ENCODE measurements at places on chromosomes 4 and X.

- no peak for DNase-seq
Measured at GRCh38 chr4:81003597-81004111, 26.9 kb upstream of the BMP3 start.

GRCh38 chr4:53012738-53013137 lies 150.6 kb downstream of the RASL11B start:
- no peak for DNase-seq

DNA sequence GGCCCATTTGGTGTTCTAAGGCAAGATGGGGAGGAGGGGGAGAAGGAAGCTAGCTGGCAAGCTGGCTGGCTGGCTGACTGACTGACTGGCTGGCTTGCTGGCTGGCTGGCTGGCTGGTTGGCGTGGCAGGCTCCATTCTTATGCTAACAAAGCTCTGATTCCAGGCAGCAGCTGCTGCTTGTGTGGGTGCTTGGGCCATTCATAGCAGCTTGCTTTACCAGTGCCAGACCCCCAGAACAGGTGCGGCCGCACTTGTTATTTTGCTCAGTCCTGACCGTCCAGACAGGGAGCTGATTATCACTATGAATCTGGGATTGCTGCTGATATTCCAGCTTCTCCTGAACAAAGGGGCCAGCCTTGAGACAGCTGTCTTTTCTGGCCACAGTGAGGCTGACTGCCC lies 131.2 kb upstream of the PAK3 start:
- DNase-seq: no peak

- DNase-seq: no peak
Measured at GRCh38 chr4:174697202-174697601, 131.8 kb downstream of the GLRA3 start.

- DNase-seq: peak; percentile 36
Measured at GRCh38 chr4:10117359-10118047, 904 bp upstream of the WDR1 start.

- no peak for DNase-seq
Measured at GRCh38 chrX:47644557-47645091, 5.7 kb downstream of the ELK1 start.

DNA sequence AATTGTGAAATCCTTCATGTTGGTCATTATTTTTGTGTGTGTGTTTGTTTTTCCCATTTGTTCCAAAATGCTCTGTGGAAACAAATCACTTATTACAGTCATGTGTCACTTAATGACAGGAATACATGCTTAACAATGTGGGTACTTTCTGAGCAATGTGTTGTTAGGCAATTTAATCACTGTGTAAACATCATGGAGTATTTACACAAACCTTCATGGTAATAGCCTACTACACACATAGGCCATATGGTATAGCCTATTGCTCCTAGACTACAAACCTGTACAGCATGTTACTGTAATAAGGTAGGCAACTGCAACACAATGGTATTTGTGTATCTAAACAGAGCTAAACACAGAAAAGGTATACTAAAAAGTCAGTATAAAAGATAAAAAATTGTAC lies 388.9 kb upstream of the PPP1R2C start:
- no peak for DNase-seq

- no peak for DNase-seq
Measured at GRCh38 chr4:145882604-145883003, 56.0 kb downstream of the ZNF827 start.

DNA sequence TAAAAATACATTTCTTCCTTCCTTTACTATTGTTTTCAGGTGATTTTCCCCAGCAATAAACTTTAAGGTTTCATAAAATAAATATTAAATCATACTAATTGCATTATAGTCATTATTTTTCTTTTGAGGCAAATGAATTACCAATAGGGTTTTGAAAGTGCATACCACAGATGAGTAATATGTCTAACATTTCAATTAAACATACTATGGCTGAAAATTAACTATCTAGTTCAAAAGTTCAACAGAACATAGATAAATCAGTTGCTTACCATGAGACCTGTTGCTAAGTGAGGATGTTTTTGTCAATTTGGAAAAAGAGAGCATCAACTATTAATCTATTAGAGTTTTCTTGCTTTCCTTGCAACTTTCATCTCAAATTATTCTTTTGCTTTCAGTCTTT lies 35.0 kb downstream of the NPY5R start:
- DNase-seq: no peak

DNA sequence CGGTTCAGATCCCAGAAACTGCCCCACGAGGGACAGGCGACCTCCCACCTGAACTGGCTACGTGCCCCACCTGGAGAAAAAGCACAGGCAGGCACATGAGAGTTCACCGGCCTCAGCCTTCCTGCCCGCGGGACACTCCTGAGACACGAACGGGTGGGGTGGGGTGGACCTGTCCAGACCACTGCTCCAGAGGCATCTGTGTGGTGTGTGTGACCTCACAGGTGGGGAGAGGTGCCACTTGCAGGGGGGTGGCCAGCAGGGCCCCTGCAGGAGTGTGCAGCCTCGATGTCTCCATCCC lies 18.5 kb downstream of the NELFA start:
- no peak for DNase-seq

- no peak for DNase-seq
Measured at GRCh38 chr4:152476796-152477195, 59.1 kb downstream of the FBXW7 start.

GRCh38 chr4:185656467-185656931 lies 121.2 kb upstream of the PDLIM3 start:
- no peak for DNase-seq

- no peak for DNase-seq
Measured at GRCh38 chr4:110675426-110675825, 52.5 kb upstream of the PITX2 start.

- no peak for DNase-seq
Measured at GRCh38 chrX:17412692-17413091, 37.7 kb downstream of the NHS start.

DNA sequence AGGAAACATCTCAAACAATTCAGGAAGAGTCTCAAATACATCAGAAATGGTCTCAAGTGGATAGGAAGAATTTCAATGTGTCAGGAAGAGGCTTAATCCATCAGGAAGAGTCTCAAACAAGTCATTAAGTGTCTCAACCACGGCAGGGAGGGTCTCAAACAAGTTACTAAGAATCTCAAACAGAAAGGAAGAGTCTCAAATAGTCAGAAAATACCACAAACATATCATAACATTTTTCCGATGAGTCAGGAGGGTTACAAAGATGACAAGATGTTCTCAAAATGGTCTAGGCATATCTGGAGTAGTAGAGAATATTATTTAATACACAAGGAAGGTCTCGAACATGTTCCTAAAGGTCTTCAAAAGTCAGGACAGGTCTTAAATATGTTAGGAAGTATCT lies 109.3 kb upstream of the USP9X start:
- no peak for DNase-seq

- DNase-seq: no peak
Measured at GRCh38 chr4:166198041-166198440, 325.0 kb downstream of the TLL1 start.

- no peak for DNase-seq
Measured at GRCh38 chr4:148192526-148192925, 249.7 kb downstream of the NR3C2 start.

DNA sequence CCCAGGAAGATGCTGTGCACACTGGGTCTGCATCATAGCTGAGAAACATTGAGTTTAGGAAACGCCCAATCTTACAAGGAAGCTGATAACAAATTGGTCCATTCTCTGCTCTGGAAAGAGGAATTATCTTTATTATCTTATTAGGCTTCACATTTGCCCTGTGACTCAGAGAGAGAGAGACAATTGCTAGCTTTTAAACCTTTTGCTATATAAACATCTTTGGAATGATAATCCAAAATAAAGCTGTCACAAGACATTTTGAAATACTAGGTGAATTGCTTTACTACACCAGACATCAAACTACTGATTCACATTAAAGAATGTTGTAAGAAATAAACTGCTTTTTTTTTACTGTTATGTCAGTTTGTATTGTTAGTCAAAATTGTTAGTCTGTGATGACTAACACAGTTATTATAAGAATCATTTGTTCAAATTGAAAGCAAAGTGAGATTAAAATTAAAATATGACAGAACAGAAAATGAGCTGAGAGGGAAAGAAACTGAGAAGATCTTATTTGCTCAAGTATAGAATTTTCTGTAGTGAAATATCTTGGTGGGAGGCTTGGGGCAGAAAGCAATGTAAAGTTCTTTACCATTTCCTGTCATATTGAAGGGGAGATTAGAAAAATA lies 765.4 kb upstream of the PCDH10 start:
- no peak for DNase-seq

DNA sequence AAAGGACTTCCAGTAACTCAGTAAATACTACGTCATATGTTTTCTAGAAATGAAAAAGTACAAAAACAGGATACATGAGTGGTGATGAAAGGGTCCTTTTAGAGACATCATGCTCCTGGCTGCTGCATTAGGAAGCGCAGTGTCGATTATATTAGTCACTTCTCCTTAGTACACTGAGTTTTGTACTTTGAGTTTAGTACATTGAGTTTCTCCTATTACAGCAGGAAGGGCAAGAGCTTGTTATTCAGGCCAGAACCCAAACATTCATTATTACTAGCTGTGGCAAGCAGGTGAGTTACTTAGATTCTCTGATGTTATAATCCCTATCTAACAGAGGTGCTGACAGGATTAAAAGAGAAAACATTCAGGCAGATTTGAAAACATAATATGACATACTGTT lies 21.3 kb downstream of the RPGR start:
- DNase-seq: no peak

All from activated T-helper 1 cell treated with anti-CD3 and anti-CD28 coated beads, Interleukin-12 subunit alpha, Interleukin-12 subunit beta, Interleukin-2, Interleukin-4 antibody, amounts not matched to agents 30 ng/mL and 10 ng/mL and 1 ng/mL, durations not matched to agents 14 hours and 24 hours and 36 hours (primary cell).